ENCODE measurements at places on chromosomes 6 and 20. TPM values are rescaled to one million over a fixed set of nuclear protein-coding genes. Genes with fewer than 3 reads are reported as not detected.

DNA sequence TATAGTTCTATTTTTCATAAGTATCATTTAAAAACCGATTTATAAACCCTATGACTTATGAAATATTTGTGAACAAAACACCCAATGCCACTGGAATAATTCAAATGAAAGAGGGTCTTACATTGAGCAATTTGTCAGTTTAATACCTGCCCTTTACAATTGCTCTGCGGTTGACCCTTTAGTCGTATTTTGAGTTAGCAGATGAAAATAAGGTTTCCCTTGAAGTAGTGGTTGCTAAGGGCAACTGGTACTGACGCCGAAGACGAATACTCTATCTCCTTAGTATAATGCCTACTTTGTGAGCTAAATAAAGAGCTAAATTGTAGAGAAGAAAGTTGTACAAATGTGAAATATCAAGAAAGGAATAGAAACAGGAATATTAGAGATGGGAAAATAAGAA is 69.4 kb downstream of the KCNQ5 start:
- DNase-seq = no peak

DNA sequence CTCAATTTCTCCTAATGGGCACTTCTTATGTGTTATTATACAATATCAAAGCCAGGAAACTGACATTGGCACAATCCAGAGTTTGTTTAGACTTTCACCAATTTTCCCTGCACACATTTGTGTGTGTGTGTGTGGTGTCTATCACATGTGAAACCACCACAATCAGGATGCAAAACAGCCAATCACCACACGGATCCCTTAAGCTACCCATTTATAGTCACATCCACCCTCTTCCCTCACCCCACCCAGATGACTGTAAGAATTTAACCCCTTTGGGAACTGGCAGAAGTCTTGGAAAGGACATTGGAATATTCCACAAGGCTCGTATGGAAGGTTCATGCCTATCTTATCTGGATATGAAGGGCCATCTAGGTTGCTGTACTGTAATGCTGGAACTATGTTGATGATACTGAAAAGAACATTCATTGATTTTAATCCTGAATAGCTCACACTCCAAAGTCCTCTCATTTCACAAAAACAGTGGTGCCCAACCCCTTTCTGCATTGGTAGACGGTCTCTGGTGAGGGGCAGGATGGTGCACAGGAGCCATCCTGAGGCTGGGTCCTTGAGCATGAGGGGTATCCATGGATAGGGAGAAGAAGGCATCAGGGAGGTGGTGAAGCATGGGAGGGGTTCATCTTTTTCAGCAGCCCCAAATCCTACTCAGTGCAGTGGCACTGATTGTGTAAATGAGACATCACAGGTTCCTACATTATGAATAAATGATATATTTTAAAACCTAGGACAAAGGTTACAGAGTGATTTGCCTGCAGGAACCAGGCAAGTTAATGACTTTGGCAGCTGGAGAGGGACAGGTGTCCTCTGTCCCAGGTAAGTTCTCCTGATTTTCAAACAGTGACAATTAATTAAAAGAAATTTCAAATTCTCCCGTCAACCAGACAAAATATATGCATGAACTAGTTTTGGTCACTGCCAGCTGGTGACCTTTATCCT is 12.1 kb upstream of the CTCFL start:
- no peak for DNase-seq

DNA sequence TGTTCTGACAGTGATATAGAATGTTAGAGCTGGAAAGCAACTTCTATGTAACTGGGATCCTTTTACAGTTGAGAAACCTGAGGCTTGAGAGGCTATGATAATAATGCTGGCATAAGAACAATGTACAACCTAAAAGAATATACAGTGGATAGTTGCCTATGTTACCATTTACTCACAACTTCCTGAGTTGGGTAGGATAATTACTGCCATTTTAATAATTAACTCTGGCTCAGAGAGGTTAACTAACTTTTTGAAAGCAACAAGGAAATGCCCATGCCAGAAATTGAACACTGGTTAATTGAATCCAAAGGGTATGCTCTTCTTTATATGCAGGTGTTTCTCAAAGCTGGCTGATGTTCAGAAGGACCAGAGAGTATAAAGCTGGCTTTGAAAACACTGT is 530.7 kb upstream of the MAP3K7 start:
- no peak for DNase-seq

DNA sequence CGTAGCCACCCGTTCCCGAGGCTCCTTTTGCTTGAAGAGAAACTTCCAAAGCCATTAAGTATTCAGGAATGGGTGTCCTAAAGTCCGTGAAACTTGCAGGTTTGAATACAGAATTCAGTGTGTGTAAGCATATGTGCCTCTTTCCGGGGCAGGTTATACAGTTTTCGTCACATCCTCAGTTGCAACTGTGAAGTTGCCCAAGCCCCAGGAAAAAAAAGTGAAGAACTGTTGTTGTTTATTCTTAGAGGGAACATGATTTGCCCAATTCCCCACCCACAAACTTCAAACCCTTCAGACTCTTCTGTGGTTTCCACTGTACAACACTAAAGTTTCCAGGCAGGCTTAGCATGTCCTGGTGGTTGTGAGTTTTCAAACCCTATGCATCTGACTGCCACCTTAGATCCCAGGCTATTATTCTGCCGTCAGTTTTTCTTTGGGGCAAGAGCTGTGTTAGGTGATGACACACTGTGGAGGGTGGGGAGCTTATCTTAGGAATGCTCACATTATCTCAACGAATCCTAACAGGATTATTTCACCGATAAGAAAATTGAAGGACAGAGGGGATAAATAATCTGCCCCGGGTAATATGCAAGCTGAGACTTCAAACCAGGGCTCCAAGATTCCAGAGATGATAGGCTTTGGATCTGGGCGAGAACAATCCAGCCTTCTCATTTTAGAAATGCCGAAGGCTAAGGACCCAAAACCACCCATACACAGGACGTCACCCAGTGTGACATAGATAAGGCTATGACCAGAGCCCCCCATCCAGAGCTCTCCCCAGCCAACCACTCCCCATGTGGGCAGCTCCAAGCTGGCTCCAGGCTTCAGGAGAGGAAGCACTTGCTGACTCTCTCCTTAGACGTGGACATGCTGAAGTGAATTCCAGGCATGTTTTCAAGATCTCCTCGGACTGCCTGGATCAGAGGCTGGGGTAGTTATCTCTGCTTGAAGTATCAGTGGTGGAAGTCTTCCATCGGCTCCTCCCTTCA is 81.7 kb upstream of the AFDN start:
- no peak for DNase-seq

DNA sequence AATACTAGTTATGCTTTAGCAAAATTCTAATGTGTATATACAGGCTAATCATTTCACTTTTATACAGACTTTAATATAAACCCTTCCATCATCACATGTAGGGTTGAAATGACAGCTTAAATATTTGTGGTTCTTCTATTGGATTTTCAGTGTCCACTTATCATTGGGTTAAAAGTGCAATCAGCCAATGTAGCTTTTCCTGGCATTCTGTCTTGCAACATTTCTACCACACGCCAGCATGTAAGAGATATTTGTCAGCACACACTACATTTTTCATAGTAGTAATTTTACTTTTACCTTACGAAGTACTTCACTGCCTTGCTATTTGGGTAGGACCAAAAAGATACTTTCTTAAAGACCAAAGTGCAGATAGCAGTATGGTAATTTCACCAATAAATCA is 252.0 kb downstream of the TBX18 start:
- DNase-seq = no peak

DNA sequence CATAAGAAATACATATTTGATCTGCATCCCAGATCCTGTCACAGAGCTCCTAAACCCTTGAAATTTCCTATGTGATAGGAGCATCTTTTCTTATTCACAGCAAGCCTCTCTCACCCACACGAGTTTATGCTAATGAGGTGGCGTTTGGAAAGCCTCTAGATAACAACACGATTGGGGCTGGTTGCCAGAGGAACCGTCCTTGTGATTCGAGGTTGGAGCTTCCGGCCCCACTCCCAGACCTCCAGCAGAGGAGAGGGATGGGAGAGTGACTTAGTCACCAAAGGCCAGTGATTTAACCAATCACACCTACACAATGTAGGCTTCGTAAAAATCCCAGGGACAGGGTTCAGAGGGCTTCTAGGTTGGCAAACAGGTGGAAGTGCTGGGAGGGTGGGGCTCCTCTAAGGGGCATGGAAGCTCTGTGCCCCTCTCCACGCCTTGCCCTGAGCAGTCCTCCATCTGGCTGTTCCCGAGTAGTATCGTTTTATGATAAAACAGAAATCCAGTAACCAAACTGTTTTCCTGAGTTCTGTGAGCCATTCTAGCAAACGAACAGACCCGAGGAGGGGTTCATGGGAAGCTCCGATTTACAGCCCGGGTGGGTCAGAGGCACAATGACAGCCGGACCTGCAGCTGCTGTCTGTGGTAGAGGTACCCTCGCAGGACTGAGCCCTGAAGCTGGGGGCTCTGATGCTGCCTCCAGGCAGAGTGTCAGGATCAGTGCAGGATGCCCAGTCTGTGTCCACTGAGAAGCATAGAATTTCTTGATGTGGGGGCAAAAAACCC is 238.1 kb upstream of the ARID1B start:
- no peak for DNase-seq

- no peak for DNase-seq
These were observed 6.1 kb downstream of the TRIM10 start for GRCh38 chr6:30154709-30155519.

DNA sequence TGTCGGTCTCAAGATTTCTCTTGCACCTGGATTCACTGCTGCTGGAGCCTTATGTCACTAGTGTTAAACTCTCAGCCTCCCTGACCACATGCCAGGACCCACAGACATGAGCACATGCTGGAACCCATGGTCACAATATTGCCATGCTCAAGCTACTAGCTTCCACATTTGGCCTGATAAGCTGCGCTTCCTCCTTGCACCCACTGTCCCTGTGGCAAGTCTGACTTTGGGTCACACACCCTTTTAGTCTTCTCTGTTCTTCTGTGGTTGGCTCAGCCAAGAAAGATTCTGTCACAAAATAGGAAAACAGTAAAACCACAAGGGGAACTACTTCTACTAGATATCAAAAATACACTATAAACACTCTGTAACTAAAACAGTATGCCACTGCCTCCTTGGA is 68.9 kb upstream of the HDAC2 start:
- no peak for DNase-seq

DNA sequence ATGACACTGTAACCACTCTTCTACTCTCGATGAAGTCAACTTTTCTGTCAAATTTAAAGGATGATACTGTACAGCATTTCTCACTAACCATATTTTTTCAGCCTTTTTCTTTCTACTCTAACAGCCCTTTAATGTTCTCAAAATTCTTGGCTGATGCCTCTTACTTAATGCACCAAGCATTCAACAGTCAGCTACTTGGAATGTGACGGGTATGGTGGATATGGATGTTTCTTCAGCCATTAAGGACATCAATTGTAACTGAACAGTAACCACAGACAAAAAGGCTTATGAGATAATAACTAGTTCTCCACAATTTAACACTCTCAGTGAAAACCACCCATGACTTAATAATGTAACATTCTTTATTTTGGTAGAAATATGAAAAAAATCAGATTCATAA is 467.2 kb upstream of the ZNF337 start:
- no peak for DNase-seq

DNA sequence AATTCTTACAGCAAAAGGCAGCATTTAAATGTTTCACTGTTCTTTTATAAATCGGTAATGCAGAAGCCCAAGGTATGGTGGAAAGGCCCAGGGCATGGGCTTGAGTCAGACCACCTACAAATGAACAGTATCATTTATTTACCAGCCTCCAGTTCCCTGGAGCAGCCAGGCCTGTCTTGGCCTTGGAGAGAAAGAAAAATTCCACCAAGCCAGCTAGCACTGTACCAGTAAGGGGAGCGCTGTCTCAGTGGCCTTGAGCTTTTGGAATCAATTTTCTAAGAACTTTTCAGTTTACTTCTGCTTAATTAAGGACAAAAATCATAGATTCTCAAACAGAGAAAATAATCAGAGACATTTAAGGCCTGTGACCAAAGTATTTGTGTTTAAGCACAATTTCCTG is 12.3 kb downstream of the NAPB start:
- no peak for DNase-seq

GRCh38 chr6:37559501-37559900 is 59.8 kb upstream of the CCDC167 start:
- DNase-seq = no peak

GRCh38 chr6:94269256-94269655 is 849.9 kb upstream of the EPHA7 start:
- DNase-seq = no peak

DNA sequence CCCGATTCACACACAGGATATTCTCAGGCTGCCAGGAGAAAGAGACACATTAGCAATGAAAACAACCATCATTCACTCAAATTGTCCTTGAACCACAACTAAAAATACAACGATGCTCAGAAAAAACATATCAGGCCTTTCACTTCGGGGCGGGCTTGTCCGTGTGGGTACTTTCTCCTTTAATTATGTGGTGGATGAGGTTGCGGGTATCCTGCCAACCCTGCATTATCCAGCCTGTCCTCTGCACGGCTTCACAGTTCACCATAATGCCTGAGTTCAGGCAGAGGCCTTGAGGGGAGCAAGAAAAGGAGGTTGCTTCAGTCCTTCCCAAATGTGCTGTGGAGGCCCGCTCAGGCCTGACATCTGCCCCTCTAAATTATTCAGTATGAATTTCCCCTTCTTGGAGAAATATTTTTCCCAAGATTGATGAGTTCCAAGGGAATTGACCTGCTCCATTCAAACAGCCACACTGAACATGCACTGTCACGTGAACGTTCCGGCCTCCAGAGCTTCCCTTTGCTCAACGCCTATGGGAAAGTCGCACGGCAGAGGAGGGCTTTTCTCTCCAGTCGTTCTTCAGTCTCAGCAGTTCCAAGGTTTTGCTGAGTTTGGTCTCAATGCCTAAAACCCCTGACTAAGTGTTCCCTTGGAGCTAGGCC is 70.3 kb downstream of the MYLK4 start:
- no peak for DNase-seq

DNA sequence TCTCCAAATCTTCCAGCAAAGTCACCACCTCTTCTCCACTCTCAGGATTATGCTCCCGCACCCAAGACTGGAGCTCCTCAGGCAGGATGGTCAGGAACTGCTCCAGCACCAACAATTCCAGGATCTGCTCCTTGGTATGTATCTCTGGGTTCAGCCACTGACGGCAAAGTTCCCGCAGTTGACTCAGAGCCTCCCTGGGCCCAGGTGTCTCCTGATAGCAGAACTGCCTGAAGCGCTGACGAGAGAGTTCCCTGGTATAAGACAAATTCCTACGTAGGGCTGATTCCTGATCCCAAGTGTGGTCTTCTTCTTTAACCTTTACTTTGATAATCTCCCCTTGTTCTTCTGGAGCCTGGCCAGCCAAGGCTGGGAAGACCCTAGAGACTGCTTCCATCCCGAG is 60.6 kb downstream of the GPX5 start:
- no peak for DNase-seq

GRCh38 chr6:109441069-109441816 is 719 bp downstream of the SMPD2 start:
- DNase-seq = no peak

DNA sequence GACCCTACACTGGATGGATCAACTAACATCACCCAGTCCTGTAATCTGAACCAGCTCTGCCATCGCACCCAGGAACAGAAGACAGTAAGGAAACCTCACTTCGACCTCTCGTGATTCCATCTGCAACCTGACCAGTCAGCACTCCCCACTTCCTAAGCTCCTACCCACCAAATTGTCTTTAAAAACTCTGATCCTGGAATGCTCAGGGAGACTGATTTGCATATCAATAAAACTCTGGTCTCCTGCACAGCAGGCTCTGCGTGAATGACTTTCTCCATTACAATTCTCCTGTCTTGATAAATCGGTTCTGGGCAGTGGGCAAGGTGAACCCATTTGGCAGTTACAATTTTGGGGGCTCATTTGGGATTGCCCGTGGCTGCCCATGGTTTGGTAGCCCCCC is 18.3 kb upstream of the AGPAT4 start:
- no peak for DNase-seq

The OPN5 gene
- total RNA-seq = under 0.01 TPM

The TGM2 gene
- total RNA-seq = 1.9 TPM

The RSPO4 gene
- total RNA-seq = not detected

The BPIFB1 gene
- not detected for total RNA-seq

The AFDN gene
- total RNA-seq = 3.2 TPM
